ENCODE measurements at places on chromosomes 4 and X.

GRCh38 chr4:103008875-103009729, 10.4 kb downstream of the SLC9B1 start:
- no peak for DNase-seq

GRCh38 chrX:152913346-152913745, 15.5 kb downstream of the ZNF185 start:
- DNase-seq, result no peak

DNA sequence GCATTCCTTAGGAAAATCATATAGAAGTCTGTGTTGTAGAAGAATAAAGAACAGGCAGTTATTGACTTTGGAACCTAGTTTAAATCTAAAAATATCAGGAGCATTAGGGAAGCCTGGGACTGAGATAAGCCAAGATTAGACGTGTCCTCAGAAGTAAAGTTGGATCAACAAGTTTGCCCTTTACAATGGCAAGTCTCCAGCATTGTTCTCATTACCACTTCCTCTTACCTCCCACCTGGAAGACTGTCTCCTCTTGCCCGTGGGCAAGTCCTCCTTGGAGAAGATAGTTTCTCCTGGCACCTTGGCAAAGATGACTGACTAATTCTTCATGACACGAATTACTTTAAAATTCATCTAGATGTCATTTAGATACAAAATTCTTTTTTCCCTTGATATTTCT, 37.8 kb downstream of the CNKSR2 start:
- DNase-seq, result no peak

DNA sequence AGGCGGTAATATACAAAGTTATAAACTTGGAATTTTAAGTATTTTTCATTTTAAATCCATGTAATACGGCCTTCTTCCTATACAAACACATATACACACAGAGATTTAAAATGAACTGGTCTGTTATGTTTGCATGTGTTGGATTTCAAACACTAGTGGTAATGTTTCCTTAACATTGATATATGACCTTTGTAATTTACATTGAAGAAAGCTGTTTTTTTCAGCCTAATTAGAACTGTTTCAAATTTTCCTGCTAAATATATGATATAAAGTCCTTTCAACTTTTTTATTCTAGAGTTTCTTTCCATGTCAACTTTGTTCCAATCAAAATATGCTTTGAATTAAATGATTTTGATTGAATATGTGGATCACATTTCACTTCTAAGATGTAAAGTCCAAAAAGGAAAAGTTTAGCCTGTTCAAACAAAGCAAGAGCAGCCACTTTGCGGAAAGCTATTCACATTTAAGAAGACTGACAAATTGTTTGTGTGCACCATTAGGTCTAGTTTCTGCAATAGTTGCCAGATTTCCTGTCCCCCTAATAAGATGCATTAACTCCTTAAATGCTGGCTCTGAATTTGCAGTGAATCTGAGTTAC, 226.0 kb upstream of the MAB21L2 start:
- DNase-seq, result no peak

GRCh38 chr4:89492581-89493071, 185.0 kb upstream of the GPRIN3 start:
- DNase-seq, result no peak

GRCh38 chr4:137979938-137980337, 262.2 kb downstream of the SLC7A11 start:
- no peak for DNase-seq

GRCh38 chrX:136823175-136823574, 42.4 kb upstream of the ARHGEF6 start:
- DNase-seq, result no peak

GRCh38 chr4:185215261-185215660, 5.9 kb downstream of the SNX25 start:
- no peak for DNase-seq

DNA sequence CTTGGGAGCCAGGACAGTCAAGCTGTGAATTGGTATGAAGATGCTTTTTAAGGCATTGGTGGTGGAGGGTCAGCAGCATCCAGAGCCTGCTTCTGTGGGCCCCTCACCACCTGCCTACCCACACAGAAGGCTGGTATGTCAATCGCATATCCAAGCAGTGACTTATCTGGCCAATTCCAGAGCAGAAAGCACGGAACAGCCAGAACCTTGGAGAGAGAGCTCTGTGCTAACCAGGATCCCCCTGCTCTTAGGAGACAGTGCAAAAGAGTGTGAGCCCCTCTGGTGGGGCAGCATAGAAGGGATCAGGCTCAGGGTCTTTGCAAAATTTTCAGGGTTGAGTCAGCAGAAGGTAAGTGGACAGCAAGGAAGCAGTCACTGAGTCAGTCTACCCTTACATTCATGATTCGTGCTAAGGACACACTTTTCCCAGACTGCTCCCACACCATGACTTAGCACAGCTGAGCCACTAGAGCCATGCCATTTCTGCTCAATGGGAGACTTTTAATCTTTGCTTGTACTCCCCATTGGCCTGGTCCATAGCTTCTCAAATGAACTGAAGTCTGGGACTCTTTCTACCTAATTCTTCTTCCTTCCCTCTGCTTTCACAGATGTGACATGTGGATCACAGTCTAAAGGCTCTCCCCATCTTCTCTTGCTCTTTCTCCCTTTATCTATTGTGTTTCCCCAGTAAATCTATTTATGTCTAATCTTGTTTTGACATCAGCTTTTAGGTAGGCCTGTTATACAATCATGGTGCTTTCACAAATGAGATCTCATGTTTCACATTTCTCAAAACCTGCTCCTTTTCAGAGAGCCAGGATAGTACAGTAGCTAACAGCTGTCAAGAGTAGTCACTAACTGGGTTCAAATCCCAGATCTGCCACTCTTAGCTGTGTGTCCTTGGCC, 20.0 kb downstream of the MORF4L2 start:
- DNase-seq, result no peak

DNA sequence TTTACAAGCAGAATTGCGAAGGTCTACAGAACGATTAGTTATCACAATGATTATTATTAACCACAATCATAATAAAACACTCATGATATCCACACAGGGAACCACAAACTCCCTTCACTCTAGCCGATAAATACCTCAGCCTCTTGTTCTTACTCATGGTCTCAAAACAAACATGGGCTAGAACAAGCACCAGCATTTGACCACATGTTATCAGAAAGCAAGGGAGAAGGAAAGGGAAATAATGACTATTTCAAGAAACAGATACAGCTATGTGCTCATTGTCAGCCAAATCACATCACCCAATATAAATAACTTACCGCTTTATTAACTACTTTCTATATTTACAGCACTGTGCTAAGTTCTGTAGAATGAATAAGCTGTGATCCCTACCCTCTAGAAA, 663.2 kb upstream of the HTR2C start:
- no peak for DNase-seq
